Articular chondrocyte of knee joint (primary cell): ENCODE measurements at places on chromosomes 3 and 15. TPM values are rescaled to one million over a fixed set of nuclear protein-coding genes. Genes with fewer than 3 reads are reported as not detected.

DNAH12 gene
- total RNA-seq: 0.13 and 0.43 TPM in 2 replicates

GP5 gene
- total RNA-seq: under 0.01 and 0.13 TPM in 2 replicates

SLC51B gene
- not detected in 2 replicates for total RNA-seq

HTR3E gene
- not detected in 2 replicates for total RNA-seq
